ENCODE measurements at places on chromosomes 12 and 14.

DNA sequence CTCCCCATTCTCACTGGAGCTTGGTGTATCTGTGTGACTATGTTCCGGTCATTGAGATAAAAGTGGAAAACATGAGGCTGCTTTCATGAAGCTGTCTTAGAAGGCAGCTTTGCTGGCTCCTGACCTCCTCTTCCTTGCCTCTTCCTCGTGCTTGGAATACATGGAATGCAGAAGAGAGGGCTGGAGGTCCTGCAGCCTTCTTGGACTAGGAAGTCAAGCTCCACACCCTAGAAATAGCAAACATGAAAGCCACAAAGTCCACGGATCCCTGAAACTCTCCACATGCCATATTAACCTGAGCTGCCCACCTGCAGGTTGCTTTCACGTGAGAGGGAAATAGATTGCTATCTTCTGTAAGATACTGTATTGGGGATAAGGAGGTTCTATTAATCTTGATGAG, 51.0 kb downstream of the FZD10 start:
- no peak for DNase-seq

- no peak for DNase-seq
Observed at GRCh38 chr12:58727521-58727920, 192.8 kb downstream of the LRIG3 start.

- no peak for DNase-seq
Observed at GRCh38 chr12:19946550-19946949, 421.8 kb upstream of the PDE3A start.

GRCh38 chr12:64752833-64753238, 6.4 kb downstream of the GNS start:
- DNase-seq = no peak

DNA sequence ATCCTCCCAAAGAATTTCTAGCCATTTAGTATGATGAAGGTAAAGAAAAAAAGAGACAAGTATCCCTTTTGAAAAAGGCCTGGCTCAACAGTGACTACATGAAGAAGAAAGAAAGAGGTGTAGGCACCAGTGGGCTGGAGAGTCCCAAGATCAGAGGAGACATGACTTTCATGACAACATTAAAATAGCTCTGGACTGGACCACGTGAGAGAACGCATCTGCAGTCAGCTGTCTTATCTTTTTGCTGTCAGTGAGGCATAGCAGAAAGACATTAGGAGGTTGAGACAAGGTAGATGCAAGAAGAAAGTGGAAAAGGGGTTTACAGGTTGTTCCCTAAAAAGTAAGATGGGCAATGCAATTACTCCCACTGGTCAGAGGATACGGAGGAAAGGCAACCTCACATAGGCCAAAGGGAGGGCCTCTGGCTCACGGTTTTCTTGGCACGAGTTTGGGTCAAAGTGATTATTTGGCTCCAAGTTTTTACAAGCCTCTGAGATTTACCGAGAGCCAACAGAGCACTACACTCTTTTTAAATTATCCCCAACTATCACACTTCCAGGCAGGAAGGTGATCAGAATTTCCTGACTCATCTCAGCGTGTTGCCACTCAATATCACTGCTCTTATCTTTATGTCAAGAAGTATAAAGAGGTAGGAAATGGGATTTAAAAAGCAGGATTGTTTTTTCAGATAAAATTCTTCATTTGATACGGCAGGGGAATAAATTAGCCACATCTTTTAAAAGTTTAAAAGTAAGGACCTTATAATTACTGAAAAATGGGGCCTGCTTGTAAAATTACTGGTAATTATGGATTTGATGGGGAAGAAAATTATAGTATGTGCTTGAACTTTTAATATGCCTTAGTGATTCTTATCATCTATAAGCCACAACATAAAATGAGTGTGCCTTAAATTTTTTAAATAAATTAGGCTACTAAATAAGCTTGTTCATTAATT, 29.2 kb downstream of the TMTC1 start:
- DNase-seq = no peak

- no peak for DNase-seq
Observed at GRCh38 chr12:98420461-98420860, 94.9 kb upstream of the TMPO start.

DNA sequence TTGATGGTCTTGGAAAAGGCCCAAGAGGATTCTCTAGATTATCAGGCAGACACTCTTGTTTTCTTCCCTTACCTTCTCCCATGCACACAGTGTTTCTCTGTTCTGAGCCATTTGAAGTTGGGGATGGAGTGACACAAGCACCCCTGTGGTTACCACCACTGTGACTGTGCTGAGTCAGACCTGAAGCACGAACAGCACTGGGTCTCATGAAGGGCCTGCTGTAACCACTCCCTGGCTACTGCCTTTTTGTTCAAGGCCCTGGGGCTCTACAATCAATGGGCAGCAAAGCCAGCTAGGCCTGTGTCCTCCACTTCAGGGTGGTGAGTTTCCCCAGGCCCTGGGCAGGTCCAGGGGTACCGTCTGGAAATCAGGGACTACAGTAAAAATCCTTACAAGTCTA, 65.5 kb downstream of the TSPAN8 start:
- DNase-seq = no peak

DNA sequence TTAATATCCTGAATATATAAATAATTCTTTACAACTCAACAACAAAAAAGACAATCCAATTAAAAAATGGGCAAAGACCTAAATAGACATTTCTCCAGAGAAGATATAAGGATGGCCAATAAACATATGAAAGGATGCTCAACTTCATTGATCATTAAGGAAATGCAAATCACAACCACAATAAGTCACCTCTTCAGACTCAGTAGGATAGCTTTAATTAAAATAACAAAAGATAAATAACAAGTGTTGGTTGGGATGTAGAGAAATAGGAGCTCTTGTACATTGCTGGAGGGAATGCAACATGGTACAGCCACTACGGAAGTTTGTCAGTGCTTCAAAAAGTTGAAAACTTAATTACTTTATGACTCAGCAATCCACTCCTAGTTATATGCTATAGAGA, 129.7 kb upstream of the OVCH1 start:
- no peak for DNase-seq

DNA sequence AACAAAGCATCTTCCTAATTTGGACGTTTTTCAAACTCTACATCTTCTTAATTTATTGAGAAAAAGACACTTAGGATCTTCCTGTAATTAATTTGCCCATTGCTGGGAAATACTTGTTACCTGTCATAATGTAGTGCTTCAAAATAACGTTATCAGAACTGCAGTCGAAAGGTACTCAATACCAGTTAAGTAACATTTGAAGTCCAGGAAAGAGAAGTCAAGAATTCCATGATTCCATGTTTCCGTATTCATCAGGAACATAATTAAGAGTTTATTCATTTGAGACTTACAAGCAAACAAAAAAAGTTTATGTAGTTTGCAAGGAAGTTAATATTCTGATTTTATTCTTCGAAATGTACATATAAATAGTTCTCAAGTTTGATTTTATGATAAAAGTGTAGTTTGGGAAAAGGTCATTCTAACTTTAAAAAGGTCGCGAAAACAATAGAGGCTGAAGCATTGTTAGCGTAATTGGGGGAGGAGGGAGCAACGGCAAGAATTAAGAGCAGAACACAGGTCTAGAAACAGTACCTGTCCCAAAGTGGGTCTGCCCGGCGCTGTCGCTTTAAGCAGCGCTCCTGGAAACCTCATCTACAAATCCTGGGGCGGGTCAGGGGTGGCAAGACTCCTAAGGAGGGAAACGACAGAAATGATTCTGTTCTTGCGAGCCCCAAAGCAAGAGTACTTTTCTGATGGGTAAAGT, 1.2 kb upstream of the KCNMB4 start:
- DNase-seq = no peak

DNA sequence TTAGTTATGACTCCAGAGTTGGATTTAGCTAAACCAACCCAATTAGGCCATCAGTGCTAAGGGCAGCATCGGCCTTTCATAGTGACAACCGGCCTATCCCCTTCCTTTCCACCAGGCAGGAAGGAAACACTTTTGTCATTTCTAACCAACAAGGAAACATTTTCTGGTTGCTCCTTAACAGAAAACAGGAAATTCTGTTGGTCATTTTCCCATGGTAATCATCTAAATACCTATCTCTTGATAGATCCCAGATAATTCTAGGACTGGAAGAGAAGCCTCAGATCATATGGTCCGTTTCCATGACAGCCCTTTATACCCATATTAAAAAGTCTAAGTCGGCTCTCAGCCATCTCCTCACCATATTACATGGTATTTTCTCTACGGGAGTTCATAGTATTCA, 79.2 kb upstream of the USP44 start:
- DNase-seq = no peak

All from D721Med (cell line).